Activated T-cell treated with anti-CD3 and anti-CD28 coated beads, Interleukin-2, amount 50 U/mL, for 1 hour (primary cell): ENCODE measurements at places on chromosomes 7 and 10.
A peak's percentile ranks its signal among the peaks of the same experiment; 100 is the strongest.

DNA sequence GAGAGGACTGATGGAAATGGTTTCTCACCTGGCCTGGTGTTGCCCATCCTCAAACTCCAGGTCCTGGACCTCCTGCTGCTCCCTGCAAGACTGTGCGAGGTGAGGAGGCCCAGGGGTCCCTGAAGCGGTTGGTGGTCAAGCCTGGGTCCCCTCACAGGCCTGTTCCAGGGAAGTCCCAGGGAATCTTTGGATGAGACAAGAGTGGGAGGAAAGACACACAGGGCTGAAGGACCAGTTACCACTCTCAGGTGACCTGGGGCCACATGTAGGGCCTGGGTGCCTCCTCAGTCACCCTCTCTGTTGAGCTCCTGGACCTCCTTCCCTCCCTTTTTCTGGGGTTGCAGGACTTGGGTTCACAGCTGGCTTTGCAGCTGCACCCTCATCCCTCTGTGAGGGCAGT, 42.6 kb upstream of the CXCL12 start:
- no peak for DNase-seq

DNA sequence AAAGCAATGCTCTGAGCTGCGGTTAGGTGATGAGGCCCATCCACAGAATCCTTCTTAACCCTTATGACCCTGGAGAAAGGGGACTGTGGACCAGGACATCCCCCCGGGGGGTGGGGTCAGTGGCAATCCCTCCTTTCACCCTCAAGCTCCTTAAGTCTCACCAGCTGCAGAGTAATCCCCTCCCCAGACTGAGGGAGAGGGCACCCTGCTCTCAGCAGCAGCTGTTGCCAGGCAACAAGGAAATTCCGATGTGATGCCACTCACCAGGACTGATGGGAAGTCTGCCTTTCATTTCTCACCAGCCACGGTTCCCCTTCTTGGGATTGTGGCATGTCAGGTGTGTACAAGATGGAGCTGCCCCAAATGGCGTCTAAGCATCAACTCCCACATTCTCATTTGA, 129.6 kb downstream of the DOCK1 start:
- no peak for DNase-seq

GRCh38 chr7:73596191-73597065, 18.0 kb upstream of the TBL2 start:
- no peak for DNase-seq

- no peak for DNase-seq
Measured at GRCh38 chr7:24970676-24971075, 9.3 kb downstream of the OSBPL3 start.

DNA sequence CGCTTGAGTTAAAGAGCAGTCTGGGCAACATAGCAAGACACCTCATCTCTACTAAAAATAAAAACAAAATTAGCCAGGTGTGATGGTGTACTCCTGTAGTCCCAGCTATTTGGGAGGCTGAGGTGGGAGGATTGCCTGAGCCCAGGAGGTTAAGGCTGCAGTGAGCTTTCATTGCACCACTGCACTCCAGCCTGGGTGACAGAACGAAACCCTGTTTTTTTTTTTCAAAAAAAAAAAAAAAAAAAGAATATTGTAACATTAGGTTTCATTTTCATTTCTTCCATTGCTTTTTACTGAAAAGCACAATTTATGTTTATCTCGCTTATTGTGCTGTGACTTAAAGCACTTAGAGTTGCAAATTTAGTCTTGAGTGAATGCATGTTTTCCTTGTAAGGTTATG, 80.0 kb downstream of the MLLT10 start:
- DNase-seq = no peak

GRCh38 chr10:47146572-47146971, 153.4 kb upstream of the GDF10 start:
- no peak for DNase-seq

DNA sequence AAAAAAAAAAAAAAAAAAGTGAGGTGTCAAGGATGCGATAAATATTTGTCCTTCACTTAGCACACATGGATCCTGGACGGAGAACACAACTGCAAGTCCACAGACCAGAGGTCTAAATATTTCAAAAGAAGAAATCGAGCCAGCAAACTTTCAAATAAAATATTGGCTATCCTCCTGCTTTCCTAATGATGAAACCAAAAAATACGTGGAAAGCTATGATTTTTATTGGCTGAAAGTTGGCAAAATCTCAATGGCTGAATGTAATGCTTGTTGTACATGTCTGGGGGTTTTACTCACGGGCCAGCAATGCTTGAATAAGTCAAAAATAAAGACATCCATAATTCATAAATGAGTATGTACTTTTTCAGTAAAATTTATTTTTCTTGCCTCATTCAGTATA, 19.0 kb upstream of the MGMT start:
- no peak for DNase-seq

GRCh38 chr7:55127135-55127551, 108.3 kb downstream of the EGFR start:
- no peak for DNase-seq

- DNase-seq = no peak
Measured at GRCh38 chr10:105952153-105952552, 1212.4 kb downstream of the SORCS1 start.

DNA sequence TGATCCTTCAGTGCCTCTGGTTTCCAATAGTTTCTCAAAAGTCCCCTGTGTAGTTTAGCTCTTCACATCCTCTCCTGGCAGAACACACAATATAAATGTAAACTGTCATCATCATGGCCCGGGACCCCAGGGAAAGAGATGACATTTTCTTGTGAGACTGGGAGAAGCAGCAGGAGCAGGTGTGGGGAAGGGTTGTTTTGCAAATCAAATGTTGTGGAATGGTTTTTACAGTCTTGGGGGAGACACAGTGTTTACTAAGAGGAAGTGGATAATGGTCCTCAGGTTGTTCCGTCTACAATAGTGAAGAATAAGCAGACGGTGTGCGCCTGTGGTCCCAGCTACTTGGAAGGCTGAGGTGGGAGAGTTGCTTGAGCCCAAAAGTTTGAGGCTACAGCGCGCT, 159.1 kb downstream of the SEC23IP start:
- DNase-seq = no peak

GRCh38 chr10:92244796-92245195, 46.1 kb downstream of the CPEB3 start:
- DNase-seq = no peak

DNA sequence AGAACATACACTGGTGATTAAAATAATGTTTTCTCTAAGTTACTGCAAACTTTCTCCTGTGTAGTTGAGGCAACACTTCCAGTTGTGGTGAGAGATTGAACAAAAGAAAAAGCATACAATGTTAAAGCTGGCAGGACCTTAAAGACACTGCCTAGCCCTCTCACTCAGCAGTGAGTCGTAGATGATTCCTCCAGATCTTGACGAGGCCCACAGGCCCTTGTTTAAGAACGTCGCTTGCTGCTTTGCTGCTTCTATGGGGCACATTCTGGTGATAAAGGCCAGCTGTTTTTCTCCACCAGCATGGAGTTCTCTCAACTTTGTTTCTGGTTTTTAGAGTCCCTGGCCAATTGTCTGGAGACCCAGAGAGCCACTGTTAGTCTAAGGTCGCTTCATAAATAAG, 2.8 kb upstream of the DENND11 start:
- no peak for DNase-seq

GRCh38 chr7:120984406-120984805, 4.1 kb upstream of the CPED1 start:
- no peak for DNase-seq

DNA sequence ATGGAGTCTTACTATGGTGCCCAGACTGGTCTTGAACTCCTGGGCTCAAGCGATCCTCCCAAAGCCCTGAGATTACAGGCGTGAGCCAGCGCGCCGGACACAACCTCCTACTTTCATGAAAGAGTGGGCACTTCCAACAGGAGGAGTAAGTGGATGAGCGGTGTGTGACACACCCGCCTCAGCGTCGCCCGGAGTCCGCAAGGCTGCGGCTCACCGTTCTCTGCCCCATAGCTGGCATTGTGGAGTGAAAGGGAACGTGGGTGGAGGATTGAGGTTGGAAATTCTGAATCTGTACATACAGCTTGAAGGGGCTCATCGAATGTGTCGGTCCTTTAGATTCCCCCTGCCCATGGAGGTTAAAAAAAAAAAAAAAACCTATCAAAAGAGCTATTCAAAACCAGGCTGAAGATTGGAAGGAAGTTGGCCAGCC, 524 bp upstream of the PRXL2A start:
- DNase-seq = peak; percentile 46

DNA sequence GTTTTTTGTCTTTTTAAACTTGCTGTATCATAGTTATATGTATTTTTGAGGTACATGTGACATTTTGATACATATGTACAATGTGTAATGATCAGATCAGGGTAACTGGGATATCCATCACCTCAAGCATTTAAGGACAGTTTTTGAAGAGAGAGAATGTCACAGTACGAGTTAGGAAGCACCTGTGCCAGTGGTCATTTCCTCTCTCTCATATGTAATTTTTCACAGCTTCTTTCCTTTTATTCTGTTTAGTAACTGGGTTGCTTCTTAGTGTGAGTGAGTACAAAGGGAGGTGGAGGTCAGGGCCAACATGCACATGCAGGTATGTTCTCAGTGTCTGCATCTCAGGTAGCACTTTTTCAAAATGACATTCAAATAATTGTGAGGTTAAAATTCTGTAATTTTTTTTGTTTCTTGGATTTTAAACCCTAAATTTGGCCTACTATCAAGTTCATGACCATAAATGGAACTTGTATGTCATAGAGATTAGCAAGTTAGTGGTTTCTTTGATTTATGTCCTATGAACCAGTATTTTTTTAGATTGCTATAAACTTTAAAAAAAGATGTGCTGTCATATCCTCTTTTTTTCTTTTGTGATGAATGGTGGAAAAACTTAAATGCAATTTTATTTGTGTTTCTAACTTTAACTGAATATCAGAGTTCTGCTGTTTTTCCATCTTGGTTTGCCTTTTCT, 42.7 kb downstream of the SNX10 start:
- DNase-seq = no peak

DNA sequence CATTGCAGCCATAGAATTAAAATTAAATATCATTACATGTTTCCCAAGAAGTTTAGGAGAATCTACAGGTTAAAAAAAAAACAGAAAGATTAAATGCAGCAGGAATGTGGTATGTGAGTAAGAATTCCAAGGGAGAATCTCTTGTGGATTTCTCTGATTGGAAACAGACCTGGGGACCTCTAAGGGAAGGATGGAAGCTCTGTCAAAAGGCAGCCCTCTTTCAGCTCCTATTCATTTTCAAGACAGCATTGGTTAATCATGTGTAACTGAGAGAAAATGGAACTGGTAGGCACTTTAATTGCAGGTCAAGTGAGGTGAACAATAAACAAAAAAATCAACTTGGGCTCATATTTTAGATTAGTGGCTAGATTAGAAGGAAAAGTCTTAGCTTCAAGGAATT, 81.4 kb upstream of the MTPN start:
- DNase-seq = no peak

- no peak for DNase-seq
Measured at GRCh38 chr7:123054357-123055133, 59.0 kb upstream of the TAS2R16 start.

- DNase-seq = no peak
Measured at GRCh38 chr10:35783305-35783838, 141.3 kb upstream of the FZD8 start.

DNA sequence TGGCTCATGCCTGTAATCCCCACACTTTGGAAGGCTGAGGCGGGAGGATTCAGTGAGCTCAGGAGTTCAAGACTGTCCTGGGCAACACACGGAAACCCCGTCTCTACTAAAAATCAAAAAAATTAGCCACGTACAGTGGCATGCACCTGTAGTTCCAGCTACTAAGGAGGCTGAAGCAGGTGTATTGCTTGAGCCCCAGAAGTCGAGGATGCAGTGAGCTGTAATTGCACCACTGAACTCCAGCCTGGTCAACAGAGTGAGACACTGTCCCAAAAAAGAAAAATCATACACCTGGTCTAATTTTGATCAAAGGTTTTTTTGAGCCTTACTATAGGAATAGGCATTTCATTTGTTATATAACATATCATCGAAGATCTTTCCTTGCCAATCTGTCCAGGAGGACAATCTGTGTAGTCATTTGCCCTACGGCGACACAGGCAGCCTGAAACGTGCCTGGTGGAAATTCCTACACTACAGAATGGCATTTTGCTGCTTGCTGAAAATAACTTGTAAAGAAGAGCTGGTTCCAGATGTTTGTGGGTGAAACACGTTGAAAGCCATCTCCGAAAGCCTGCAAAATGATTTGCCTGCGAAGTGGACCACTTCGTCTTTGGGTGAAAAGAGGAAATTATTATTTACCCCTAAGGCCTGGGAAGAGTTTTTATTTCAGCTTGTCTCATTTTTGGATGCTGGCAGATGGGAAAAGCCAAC, 31.3 kb upstream of the GDI2 start:
- no peak for DNase-seq

- DNase-seq = no peak
Measured at GRCh38 chr7:110888641-110889040, 202.3 kb upstream of the LRRN3 start.

DNA sequence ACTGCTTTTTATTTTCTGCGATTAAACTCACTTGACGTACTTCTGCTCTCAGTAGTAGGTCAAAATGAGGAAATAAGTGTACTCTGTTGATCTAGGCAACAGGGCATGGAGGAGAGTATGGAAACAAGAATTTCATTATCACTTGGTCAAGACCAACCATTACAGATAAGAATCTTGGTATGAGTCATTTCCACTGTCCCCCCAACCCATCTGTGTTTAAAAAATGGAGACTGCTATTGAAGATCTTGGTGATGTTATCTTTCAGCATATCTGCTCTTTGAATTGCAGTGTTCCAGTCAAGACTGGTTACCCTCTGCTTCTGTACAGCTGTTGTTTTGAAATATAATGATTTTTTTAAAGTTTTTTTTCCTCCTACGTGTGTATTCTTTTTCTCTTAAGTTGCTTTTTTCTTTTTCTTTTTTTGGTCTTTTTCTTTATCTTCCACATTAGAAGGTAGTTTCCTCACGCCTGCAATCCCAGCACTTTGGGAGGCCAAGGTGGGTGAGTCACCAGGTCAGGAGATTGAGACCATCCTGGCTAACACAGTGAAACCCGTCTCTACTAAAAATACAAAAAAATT, 11.7 kb downstream of the STAM start:
- no peak for DNase-seq

- no peak for DNase-seq
Measured at GRCh38 chr10:99917963-99918825, 91.6 kb downstream of the DNMBP start.

- DNase-seq = no peak
Measured at GRCh38 chr7:23372611-23373010, 73.5 kb downstream of the MALSU1 start.

GRCh38 chr7:82312646-82313045, 130.9 kb downstream of the CACNA2D1 start:
- DNase-seq = no peak

- no peak for DNase-seq
Measured at GRCh38 chr10:1061930-1062774, 6.0 kb downstream of the WDR37 start.

DNA sequence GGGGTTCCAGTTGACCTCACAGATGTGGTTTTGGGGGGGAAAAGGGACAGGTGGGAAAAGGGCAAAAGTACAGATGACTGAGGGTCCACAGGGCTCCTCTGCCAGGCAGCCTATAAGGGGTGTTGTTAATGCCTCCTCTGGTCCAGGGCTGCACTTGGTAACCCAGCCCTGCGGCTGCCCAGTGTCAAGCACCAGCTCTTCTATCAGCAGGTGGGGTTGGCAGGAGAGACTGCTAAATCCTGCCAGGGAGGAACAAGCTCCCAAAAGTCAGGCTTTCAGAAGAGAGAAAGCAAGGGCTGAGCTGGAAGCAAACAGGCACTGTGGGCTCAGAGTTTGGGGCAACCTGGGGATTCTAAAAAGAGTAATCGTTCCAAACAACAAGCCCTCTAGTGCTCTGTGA, 39.1 kb downstream of the LRRC20 start:
- DNase-seq = no peak
